IPS DF 19.7 (cell line): ENCODE measurements at places on chromosomes 6 and 20.
A peak's percentile ranks its signal among the peaks of the same experiment; 100 is the strongest.

GRCh38 chr20:50450881-50451752 is 59.1 kb upstream of the PTPN1 start:
- DNase-seq, result no peak

GRCh38 chr6:41228096-41228495 is at the start of gene TREML4:
TSS of gene TREML4 (plus strand) at chr6:41228349. CDS start at chr6:41228428, 79 bp downstream.
- DNase-seq, result no peak

DNA sequence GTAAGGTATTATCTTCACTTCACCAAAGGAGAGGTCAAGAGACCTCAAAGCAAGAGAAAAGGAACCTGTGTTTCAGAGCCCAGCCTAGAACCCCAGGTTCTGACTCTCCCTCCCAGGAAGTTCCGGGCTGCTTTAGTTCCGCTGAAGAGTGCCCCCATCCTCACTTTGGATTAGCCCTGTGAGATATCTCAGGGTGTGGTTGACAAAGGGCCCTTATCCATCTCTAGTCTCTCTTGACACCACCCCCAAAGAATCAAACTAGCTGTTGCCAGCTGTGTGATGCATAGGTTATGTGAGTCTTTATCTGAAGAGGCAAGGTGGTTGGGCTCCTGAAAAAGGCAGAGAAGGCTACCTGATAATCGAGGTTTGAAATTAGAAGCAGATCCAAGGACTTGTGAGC is 20.6 kb downstream of the BRPF3 start:
- no peak for DNase-seq

DNA sequence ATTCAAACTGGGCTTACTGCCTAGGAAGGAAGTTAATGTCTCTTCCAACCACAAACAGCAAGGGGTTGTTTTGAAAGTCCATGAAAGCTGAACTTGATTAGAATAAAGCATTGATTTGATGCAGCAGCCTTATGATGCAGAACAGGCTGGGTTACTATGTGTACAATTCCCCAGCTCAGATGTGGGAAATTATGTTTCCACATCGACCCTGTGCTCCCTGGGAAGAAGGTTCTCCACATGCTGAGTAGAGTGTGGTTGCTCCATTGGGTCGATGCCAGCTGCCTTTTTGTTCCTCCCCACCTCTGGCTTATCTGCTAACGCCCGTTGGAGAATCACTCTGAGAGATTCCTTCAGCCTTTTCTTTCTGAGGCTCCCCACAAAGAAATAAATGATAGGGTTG is 1.2 kb downstream of the MAS1L start:
- no peak for DNase-seq

DNA sequence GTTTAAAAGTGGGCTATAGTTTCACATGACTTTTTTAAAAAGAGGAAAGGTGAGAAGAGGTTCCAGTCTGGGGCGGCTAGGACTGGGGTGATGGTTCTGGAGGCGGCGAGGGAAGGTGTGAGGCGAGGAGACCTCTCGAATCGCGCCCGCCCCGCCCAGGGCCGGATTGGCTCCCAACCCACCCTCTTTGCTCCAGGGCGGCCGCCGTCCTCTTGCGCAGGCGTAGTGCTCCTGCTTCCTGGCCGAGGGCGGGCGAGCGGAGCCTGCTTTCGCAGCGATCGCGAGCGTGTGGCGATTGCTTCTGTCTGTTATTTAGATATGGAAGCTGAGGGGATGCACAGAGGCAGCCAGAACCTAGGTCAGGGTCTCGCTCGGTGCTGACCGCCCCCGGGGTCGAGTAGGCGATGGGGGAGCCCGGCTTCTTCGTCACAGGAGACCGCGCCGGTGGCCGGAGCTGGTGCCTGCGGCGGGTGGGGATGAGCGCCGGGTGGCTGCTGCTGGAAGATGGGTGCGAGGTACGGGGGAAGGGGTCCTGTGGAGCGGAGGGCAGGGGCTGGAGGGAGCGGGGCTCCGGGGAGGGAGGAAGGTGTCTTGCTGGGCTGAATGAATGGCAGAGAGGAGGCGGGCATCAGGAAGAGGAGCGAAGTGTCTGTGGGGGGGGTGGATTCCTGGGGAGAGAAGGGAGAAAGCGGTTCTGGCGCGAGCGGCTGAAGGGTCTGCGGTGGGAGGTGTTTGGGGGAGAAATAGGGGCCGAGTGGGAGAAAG is at the start of gene RNF8:
Gene RNF8, plus strand, starts transcription at position 223 of the 765 bp plus-strand sequence. Its CDS starts 182 bp downstream, at position 405.
- peak; percentile 64 for DNase-seq

DNA sequence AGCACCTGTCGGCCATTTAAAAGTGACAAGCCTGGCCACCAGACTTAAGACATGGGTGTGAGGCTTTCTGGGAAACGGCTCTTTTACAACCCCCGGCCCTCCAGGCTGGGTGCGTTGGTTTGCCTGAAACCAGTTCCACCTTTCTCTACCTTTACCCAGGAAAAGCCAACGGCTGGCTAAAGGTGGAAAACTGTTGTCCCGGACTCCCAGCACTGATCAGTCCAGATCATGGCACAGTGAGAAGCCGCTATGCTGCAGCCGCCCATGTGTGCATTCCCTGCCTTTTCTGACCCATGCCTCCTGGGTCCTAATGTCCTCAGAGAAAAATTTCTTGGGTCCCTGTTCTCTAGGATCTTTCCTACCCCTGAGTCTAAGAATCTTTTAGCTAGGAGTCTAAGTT is 655.7 kb upstream of the HS3ST5 start:
- no peak for DNase-seq

DNA sequence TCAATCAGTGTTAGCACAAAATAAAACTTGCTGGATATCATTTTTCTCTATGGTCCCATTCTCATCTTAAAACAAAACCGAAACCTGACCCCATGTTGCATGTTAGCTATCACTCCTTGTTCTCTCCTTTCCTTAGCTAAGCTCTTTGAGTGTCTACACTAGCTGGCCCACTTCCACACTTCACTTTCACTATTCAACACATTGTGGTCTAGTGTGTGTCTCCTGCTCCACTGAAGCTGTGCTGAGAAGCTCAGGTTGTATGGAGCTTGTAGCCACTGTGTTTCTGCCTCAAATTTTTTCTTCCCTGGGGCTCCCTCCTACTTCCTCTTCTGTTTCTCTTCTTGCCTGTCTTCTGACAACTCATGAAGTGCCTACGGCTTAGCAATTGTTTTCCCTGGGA is 223.0 kb downstream of the NKAIN2 start:
- DNase-seq, result no peak

- DNase-seq, result no peak
Observed at GRCh38 chr20:13213335-13213734, 7.7 kb upstream of the ISM1 start.

DNA sequence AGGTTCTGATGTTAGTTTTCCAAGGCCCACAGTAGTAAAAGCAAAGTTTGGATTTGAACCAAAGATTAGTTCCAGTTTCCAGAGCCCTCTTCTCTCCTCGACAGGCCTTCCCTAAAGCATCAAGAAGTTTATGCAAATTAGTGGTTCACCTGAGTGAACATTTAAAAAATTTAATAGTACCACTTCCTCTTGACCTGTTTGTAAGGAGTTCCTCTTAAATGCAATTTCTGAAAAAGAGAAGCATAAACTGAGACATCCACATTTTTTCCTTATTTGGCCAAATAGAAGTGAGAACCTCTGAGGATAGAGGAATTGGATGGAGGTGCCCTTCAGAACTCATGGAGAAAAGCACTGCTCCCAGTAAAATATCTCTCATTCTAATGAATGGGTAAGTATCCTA is 1.2 kb upstream of the DSE start:
- DNase-seq, result no peak
